ENCODE measurements at places on chromosomes 1 and 21.

- no peak for DNase-seq
Observed at GRCh38 chr1:182493063-182493462, 43.1 kb downstream of the RGSL1 start.

- no peak for DNase-seq
Observed at GRCh38 chr1:64246294-64246917, 43.0 kb downstream of the UBE2U start.

DNA sequence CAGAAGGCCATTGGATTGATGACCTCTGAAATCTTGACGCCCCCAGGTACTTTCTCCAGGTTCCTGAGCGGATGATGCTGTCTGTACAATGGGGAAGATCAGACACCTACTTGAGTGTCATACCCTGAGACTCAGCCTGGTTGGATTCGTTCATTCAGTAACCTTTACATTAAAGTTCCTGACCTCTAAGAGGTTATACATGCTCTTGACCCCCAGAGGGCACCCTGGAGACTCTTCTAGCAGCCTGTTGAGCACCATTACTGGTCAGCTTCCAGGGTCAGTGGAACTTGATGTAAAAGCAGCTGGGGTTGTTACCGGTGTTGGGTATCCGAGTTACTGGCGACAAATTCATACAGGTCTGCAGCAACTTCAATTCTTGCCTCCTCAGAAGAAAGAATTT, 114.3 kb upstream of the ZNF678 start:
- DNase-seq, result no peak

GRCh38 chr1:115252585-115252984, 85.5 kb downstream of the NGF start:
- DNase-seq, result no peak

- DNase-seq, result no peak
Observed at GRCh38 chr1:223203694-223204093, 60.6 kb upstream of the TLR5 start.

GRCh38 chr21:45598666-45599065, 44.9 kb upstream of the PCBP3 start:
- peak; percentile 56 for DNase-seq

DNA sequence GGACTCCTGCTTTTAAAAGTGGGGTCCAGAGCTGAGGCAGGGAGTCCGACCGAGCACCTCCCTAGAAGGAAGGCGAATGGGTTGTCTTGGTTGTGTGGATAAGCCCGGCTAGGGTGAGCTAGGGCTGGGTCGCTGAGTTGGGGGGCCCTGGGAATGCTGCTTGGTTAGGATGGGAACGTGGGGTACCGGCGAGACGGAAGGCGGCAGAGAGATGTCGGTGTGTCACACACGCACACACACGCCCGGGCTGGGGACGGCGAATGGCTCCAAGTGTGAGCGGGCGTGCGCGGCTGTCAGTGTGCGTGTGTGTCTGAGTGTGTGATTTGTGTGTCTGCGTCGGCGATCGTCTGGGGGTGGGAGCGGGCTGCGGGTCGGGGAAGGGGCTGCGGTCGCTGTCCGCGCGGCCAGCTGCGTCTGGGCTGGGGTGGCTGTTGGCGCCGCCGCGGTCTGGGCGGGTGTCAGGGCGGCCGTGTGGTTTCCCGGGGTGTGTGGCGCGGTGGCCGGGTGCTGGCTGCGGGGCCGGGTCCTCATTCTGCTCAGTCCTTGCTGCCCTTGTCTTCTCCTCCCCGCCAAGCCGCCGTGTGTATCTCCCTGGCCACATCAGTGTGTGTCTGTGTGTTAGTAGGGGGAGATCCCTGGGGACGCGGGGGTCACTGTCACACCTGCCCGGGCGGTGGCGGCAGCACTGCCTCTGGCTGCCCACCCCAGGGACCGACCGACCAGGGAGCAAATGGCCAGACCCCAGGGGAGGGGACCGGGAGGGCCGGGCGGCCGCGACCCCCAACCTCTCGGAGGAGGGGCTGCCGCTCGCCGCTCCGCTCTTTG, 1.1 kb downstream of the EFNA3 start:
- DNase-seq, result no peak

- no peak for DNase-seq
Observed at GRCh38 chr1:157237981-157238380, 99.8 kb upstream of the ETV3 start.

- DNase-seq, result no peak
Observed at GRCh38 chr1:195909061-195909460, 699.2 kb downstream of the KCNT2 start.

- no peak for DNase-seq
Observed at GRCh38 chr1:9452516-9453140, 86.6 kb upstream of the SLC25A33 start.

DNA sequence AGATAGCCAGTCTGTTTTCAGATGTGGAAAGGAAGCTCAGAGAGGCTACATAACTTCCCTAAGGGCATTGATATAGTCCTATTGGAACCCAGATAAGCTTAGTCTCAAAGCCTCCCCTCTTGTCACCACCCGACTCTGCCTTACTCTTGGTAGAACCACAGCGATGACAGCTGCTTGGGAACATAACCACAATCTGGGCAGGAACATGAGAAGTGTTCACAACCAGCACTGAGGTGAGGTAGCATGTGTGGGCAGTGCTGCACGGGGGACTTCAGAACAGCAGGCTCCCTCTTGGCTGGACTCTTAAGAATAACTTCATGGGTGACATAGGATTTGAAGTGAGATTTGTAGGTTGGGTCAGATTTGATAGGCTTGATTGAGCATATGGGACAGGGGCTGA, 9.3 kb upstream of the S100A10 start:
- DNase-seq, result no peak
